Posterior cingulate gyrus (tissue), 11 donors: ENCODE measurements at places on chromosomes 4 and X.

- no peak for DNase-seq
Measured at GRCh38 chrX:4936315-4936714, 1222.9 kb upstream of the PRKX start.

GRCh38 chr4:1381181-1381621 lies 25.0 kb downstream of the NKX1-1 start:
- no peak for DNase-seq

DNA sequence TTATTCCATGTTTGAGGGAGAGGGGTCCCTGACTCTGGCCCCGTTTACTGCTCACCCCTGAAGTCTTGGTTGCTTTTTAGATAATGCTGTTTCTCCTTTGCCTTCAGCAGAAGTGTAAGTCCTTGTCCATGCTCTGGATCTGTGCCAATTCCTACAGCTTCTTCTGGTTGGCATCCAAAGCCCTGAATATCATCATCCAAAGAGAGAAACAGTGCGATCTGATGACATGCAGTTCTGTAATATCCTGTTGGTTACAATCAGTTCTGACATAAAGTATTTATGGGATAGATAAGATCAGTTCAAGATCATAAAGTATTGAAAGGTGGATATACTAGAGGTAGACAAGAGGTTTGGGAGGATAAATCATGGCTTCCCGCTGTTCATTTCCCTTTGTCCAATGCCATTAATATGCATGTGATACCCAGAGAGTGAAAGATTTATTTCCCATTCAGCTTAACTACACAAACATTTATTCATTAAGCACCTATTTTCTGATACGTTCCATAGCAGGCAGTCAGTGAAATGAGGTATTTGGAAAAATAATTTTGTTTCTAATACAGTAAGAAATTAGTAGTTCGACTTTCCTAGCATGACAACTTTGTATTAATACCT lies 53.2 kb upstream of the TMEM150C start:
- no peak for DNase-seq

DNA sequence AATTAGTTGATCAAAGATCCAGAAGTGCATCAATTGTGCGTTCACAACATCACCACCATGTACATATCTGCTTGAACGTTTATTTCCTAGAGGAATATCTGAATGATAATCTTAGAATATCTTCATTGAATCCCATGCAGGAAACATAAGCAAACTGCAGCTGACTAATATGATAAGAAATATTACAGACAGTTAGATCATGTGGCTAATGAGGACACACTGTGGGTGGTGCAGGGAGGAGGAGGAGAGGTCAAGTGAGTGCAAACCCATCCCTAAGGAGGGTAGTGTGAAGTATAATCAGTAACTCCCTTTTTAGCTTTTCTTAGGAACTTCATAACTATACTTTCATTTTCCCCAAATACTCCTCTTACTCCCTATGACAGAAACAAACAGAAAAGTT lies 58.3 kb upstream of the HPGD start:
- no peak for DNase-seq

DNA sequence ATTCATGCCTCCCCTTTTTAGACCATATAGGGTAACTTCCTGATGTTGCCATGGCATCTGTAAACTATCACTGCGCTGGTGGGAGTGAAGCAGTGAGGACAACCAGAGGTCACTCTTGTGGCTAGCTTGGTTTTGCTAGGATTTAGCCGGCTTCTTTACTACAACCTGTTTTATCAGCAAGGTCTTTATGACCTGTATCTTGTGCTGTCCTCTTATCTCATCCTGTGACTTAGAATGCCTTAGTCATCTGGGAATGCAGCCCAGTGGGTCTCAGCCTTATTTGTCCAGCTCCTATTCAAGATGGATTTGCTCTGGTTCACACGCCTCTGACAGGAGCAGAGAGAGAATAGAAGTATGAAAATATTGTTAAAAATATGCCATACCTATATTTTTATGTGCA lies 355.7 kb downstream of the ADGRL3 start:
- DNase-seq: no peak

- DNase-seq: no peak
Measured at GRCh38 chrX:27466051-27466450, 2.9 kb upstream of the PPP4R3C start.

- DNase-seq: no peak
Measured at GRCh38 chrX:42422961-42423360, 355.0 kb downstream of the PPP1R2C start.

DNA sequence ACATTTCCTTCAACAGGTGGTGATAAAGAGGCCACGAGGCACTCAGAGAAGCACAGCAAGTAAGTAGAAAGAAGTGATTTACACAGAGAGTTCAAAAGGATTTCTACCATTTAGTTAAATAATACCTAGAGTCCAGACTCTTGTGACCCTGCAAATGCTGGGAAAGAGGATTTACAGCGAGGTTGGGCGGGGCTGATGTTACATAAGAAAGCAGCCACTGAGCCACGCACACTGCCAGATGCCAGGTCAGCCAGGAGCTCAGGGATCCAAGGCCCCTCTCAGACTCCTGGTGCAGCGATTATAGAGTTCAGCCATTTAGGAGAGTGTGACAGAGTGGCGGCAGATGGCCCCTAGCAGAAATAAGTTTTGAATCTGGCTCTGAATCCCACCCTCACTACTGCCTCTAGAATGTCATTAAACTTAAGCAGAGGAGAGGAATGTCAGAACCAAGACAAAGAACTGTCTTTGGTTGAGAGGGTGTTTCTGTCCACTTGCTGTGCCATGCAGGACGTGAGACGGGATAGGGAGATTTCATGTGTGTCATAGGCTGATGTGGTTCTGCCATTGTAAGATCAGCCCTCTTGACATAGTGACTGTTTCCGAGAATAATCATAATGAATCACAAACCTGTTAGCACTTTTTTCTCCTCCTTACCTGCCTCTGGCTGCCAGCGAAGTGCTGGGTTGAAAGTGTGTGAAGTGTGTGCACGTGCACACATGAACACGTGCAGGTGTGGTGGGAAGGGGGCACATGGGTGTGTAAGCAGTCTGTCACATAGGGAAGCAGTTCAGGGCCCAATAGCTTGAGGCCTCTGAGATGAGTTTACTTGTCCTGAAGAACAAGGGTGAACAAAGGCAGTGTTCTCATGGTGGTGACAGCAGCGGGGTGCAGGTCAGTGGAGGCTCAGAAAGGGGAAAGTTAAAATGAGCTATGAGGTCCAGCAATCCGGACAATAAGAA lies 50.1 kb downstream of the MFAP3L start:
- DNase-seq: no peak

DNA sequence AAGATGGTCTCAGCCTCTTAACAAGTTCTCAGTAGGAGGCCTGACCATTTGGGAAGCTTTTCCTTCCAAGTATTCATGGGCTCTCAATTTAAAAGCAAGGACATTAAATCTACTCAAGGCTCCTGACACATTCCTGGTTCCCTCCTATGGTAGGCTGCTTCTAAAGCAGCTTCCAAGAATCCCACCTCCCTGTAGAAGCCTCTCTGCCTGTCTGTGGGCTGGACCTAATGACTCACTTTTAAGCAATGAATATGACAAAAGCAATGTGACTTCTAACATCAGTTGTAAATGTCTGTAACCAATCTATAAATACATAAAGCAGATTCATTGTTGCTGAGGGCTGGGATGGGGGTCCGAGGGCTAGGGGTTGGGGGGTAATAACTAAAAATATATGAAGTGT lies 99.5 kb upstream of the FAM9B start:
- DNase-seq: no peak

GRCh38 chr4:75723163-75724065 lies 963 bp upstream of the USO1 start:
- DNase-seq: no peak

- no peak for DNase-seq
Measured at GRCh38 chr4:125225806-125226205, 88.9 kb upstream of the FAT4 start.

GRCh38 chr4:65580551-65580950 lies 89.7 kb downstream of the EPHA5 start:
- no peak for DNase-seq

- DNase-seq: no peak
Measured at GRCh38 chr4:83112678-83113428, 1.7 kb downstream of the PLAC8 start.

DNA sequence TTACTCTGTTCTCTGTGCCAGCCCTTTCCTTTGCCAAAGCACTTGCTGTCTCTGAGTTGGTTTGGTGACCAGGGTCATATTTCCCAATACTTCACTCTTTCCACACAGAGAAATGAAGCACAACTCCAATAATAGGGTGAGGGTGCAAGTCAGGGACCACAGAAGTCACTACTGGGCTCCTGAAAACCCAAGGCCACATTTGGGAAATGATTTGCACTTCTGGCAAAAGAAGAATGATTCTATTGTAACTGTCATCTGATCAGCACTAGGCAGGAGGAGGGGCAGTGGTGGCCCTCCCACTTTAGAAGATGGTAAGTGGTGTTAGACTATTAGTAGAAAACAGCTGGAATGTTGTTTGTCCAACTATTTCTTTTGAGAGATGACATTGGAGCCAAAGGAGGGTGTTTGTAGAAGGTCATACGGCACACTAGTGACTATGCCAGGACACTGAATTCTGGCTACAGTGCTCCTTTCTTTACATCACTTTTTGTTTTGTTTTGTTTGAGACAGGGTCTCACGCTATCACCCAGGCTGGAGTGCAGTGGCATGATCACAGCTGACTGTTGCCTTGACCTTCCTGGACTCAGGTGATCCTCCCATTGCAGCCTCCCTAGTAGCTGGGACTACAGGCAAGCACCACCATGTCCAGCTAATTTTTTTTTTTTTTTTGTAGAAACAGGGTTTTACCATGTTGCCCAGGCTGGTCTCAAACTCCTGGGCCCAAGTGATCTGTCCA lies 10.8 kb upstream of the HADH start:
- DNase-seq: peak; percentile 60

GRCh38 chr4:75135068-75135825 lies 202.3 kb downstream of the PARM1 start:
- no peak for DNase-seq

GRCh38 chr4:127463883-127464282 lies 168.9 kb upstream of the INTU start:
- DNase-seq: no peak

DNA sequence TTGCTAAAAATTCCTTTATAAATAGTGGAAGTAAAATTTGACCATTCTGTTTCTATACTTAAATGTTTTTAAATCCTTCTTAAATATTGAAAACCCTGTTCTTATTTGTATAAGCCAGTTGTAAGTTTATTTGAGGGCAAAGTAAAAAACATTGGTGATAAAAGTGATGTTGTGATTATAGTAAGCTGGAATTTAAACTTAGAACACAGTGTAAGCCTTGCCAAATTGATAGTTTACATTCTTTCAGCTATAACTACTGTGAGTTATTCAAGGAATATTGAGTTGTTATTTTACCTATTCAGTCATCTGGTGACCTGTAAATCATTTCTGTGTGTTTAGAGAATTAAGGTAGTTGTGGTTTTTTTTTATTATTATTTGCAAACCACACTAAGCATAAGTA lies 9.6 kb downstream of the YY2 start:
- DNase-seq: no peak

GRCh38 chrX:131394384-131394783 lies 105.3 kb upstream of the IGSF1 start:
- no peak for DNase-seq

DNA sequence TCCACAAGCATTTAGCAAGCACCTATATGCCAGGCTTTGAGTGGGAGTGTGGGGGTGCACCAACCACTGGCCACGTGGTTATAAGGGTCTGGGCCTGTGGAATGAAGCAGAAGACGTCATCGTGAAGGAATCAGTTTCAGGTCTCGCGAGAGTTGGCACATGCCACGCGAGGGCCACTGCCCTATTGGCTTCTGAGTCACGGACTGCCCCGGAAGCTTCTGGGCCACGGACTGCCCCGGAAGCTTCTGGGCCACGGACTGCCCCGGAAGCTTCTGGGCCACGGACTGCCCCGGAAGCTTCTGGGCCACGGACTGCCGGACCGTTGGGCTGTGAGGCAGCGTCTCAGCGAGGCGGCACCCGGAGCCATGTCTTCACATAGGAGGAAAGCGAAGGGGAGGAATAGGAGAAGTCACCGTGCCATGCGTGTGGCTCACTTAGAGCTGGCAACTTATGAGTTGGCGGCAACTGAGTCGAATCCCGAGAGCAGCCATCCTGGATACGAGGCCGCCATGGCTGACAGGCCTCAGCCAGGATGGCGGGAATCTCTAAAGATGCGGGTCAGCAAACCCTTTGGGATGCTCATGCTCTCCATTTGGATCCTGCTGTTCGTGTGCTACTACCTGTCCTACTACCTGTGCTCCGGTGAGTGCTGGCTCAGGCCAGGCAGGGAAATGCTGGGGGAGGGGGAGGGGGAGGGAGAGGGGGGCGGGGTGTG lies at the start of gene FMR1NB:
FMR1NB (plus strand) TSS at position 300 of the 715 bp plus-strand sequence; CDS start at position 366, 66 bp downstream.
- DNase-seq: no peak

DNA sequence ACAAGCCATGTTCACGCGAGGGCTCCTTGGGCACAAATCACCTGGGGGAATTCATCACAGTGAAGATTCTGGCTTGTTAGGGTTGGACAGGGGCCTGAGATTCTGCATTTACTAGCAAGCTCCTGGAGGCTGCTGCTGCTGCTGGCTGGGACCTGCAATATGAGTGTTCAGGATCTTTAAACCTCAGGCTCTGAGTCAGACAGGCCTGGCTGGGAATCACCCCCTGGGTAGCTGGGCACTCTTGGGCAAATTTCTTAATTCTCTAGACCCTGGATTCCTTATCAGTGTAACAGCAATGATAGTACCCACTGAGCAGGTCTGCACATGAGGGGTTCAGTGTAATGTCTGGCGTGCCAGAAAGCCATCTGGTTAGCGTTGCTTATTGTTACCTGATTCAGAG lies 101.5 kb downstream of the DHX15 start:
- no peak for DNase-seq

DNA sequence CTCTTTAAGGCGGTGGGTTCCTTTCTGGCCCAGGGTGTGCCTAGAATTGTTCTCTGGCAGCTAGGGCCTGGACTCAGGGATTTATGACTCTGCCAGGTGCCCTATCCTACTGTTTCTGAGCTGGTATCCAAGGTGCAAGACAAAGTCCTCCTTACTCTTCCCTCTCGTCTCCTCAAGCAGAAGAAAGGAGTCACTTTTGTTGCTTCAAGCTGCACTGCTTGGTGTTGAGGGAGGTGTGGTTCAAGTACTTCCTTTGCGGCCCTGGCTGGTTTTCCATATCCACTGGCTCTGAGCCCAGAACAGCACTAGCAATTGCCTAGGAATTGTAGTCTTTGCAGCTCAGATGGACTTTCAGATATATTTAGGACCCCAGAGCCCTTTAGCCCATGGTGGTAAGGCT lies 39.3 kb downstream of the RTL3 start:
- DNase-seq: no peak

DNA sequence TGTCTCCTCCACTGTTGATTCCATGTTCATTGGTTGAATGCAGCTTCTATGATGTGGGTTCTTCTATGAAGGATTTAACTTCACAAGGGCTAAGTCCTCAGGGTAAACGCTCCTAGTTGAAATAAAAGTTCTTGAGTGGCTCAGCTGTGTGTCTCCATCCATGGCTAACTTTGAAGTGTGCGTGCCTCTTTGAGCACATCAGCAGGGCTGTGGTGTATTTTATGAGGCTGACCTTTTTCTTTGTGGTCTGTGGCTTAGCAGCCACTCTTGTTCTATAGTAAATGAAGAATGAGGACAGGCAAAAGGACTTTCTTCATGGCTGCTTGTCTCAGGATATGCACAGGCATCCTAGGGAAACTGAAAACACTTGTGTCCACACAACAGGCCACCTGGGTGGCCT lies 88.5 kb downstream of the KIT start:
- DNase-seq: no peak

- DNase-seq: peak; percentile 65
Measured at GRCh38 chr4:138052806-138053632, 189.1 kb downstream of the SLC7A11 start.

GRCh38 chrX:16807976-16808542 lies 21.8 kb downstream of the TXLNG start:
- DNase-seq: no peak

- DNase-seq: no peak
Measured at GRCh38 chr4:76301775-76302162, 4.8 kb upstream of the STBD1 start.

GRCh38 chr4:123127218-123127617 lies 204.8 kb upstream of the NUDT6 start:
- no peak for DNase-seq
